ENCODE measurements at places on chromosomes 1 and 21.

DNA sequence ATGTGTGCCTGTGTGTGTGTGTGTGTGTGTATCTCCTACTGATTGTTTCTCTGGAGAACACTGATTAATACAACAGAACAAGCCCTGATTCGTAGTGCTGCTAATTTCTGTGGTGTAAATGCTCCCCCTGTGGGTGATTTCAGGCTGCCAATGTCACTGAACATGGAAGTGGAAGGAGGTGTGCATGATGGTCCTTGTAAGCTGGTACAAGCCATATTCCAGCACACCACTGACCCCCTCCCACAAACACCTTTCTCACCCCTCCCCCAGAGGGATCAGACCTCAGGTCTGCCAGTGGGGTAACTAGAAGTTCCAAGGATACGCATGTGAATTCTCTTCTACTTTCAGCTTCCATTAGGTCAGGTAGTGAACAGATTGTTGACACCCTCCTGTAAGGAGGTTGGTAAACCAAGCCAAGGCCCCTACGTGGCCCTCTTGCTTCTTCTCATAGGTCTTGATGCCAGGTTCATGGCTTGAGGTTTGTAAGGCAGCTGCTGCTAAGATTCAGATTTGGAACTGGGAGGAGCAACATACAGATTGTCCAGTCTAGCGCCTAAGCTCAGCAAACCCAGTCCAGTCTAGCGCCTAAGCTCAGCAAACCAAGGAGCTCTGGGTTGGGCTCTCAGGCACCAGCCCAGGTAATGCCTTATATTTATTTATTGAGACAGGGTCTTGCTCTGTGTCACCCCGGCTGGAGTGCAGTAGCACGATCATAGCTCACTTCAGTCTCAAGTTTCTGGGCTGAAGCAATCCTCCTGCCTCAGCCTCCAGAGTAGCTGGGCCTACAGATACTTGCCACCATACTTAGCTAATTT is 38.7 kb downstream of the DHCR24 start:
- no peak for DNase-seq

GRCh38 chr21:34887725-34888568 is 161.2 kb downstream of the RUNX1 start:
- DNase-seq: peak; percentile 56

GRCh38 chr1:147892731-147893214 is 9.8 kb upstream of the GJA8 start:
- DNase-seq: peak; percentile 16

GRCh38 chr1:230994860-230995259 is 16.0 kb downstream of the ARV1 start:
- DNase-seq: no peak

DNA sequence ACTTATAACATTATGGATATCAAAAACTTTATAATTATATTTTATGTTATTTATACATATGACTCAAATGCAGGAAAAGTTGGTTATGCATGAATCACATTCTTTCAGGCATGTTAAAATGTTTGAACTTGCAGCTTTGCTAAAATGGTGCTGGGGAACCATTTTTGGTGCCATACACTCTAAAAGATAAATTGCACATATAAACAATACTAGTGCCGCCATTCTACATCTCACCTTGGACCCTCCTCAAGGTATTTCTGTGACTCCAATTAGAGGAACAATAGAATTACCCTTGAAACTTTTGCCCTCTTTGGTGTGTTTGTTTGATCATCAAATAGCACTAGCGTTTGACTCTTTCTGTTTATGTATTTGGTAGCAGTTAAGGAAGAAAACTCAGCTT is 997 bp downstream of the PRKACB start:
- no peak for DNase-seq

DNA sequence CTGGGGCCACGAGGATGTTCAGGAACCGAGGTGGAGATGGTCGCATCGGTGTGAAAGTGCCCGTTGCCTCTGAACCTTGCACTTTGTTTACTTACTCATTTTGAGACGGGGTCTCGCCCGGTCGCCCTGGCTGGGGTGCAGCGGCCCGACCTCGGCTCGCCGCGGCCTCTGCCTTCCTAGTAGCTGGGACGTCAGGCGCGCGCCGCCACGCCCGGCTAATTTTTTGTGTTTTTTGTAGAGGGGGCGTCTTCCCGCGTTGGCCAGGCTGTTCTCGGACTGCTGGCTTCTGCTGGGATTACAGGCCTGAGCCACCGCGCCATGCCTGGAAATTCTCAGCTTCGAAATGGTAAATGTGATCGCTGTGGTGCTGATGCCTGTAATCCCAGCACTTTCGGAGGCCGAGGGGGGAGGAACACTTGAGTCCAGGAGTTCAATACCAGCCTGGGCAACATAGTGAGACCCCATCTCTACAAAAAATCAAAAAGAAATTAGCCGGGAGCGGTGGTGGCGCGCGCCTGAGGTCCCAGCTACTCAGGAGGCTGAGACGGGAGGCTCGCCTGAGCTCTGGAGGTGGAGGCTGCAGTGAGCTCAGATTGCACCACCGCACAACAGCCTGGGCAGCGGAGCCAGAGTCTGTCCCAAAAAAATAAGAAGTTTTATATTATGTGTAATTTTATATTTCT is 684 bp upstream of the MRPL20 start:
- DNase-seq: no peak

Measured in epithelial cell of proximal tubule (primary cell).